ENCODE measurements at places on chromosomes 2 and 18. TPM values are rescaled to one million over a fixed set of nuclear protein-coding genes. Genes with fewer than 3 reads are reported as not detected.

The RUFY4 gene
- polyA plus RNA-seq: not detected

The PDE1A gene
- 0.05 TPM for polyA plus RNA-seq

The FBXO41 gene
- 4.5 TPM for polyA plus RNA-seq

The ADRA2B gene
- polyA plus RNA-seq: 0.05 TPM

The GATA6 gene
- polyA plus RNA-seq: 0.62 TPM

The RBKS gene
- 1.9 TPM for polyA plus RNA-seq

The IL36B gene
- polyA plus RNA-seq: 0.07 TPM

The TNFAIP6 gene
- polyA plus RNA-seq: 0.09 TPM

The CRYGD gene
- polyA plus RNA-seq: not detected

The NYAP2 gene
- not detected for polyA plus RNA-seq

The IL1R1 gene
- 6.9 TPM for polyA plus RNA-seq

The NXPH2 gene
- polyA plus RNA-seq: 0.76 TPM

The DYNC2LI1 gene
- polyA plus RNA-seq: 7.7 TPM

The GALNT3 gene
- polyA plus RNA-seq: 29.0 TPM

The IL1RN gene
- 38.0 TPM for polyA plus RNA-seq

The ACVR2A gene
- polyA plus RNA-seq: 3.6 TPM

The CTAGE1 gene
- polyA plus RNA-seq: not detected

The ALK gene
- not detected for polyA plus RNA-seq

The MAB21L4 gene
- polyA plus RNA-seq: 0.29 TPM

The MYCN gene
- not detected for polyA plus RNA-seq

The SMYD1 gene
- polyA plus RNA-seq: not detected

The SCN3A gene
- polyA plus RNA-seq: 0.01 TPM

The IL1A gene
- polyA plus RNA-seq: 26.3 TPM

The PPIL3 gene
- 23.0 TPM for polyA plus RNA-seq

The C2orf80 gene
- polyA plus RNA-seq: not detected

The ASTL gene
- polyA plus RNA-seq: not detected

The MAPK4 gene
- 0.01 TPM for polyA plus RNA-seq

The SLC5A7 gene
- polyA plus RNA-seq: not detected

The FEZ2 gene
- 20.0 TPM for polyA plus RNA-seq

The GCG gene
- polyA plus RNA-seq: not detected

The BOLL gene
- polyA plus RNA-seq: not detected

The SGPP2 gene
- 0.96 TPM for polyA plus RNA-seq

The ADI1 gene
- 36.0 TPM for polyA plus RNA-seq

The PSMA8 gene
- polyA plus RNA-seq: not detected

The UGT1A8 gene
- not detected for polyA plus RNA-seq

The CFAP65 gene
- polyA plus RNA-seq: 0.01 TPM

The GDF7 gene
- not detected for polyA plus RNA-seq
